ENCODE measurements at places on chromosomes 3 and 15. TPM values are rescaled to one million over a fixed set of nuclear protein-coding genes. Genes with fewer than 3 reads are reported as not detected.

Gene OXTR
- total RNA-seq = 3.9 TPM

Gene AGBL1
- 6.2 TPM for total RNA-seq

Gene GPR27
- 18.3 TPM for total RNA-seq

Gene UNC13C
- 0.03 TPM for total RNA-seq

Gene LMAN1L
- not detected for total RNA-seq

Gene IGSF10
- 0.15 TPM for total RNA-seq

Gene CLDN11
- 1.6 TPM for total RNA-seq

Gene CAMK2N2
- total RNA-seq = 0.71 TPM

Gene LRRC49
- 62.4 TPM for total RNA-seq

Gene RBSN
- 35.4 TPM for total RNA-seq

Gene TMEM207
- not detected for total RNA-seq

GRCh38 chr3:184583578-184584451, 22.2 kb downstream of the EPHB3 start:
- H3K4me3 ChIP-seq = peak overlapping the region; percentile 56
- H3K4me1 ChIP-seq = peaks cover 24% of the 10 kb centered on the region
- DNase-seq = peak; percentile 71
- H3K27ac ChIP-seq = no peak overlapping the region
- H3K27me3 ChIP-seq = peaks cover 65% of the 10 kb centered on the region

DNA sequence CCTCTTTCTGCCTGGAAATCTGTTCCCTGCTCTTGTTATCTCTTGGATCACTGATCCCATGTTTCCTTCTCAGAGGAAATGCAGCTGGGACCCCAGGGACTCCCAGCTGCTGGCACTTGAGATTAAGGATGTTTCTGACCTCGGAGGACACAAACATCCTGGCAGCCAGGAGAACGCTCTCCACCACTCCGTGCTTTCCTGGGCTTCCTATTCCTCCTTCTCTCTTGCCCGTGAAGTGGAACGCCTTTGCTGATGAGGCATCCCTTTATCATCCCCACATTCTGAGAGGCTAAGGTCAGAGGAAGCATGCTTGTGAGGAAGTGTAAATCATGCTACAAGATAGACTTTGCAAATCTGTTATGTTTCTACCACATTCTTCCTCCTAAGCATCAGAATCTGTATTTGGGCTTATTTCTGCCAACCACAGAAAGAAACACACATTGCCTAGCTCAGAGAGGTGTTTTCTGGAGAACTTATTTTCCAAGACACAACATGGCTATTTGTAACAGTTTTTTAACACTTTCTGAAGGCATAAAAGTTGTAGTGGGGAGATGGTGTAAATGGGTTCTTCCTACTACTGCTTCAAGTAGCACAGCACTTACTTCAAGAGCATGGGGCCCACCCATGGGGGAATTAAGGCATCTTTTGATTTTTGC, 25.6 kb upstream of the LDHAL6B start:
- H3K4me1 ChIP-seq = no peaks in the 10 kb centered on the region
- H3K27ac ChIP-seq = no peak overlapping the region
- no peak overlapping the region for H3K4me3 ChIP-seq
- no peaks in the 10 kb centered on the region for H3K27me3 ChIP-seq
- DNase-seq = no peak

GRCh38 chr3:187927565-187927964, 182.3 kb upstream of the BCL6 start:
- no peaks in the 10 kb centered on the region for H3K4me1 ChIP-seq
- no peak overlapping the region for H3K4me3 ChIP-seq
- no peak for DNase-seq
- H3K27me3 ChIP-seq = no peaks in the 10 kb centered on the region
- no peak overlapping the region for H3K27ac ChIP-seq

DNA sequence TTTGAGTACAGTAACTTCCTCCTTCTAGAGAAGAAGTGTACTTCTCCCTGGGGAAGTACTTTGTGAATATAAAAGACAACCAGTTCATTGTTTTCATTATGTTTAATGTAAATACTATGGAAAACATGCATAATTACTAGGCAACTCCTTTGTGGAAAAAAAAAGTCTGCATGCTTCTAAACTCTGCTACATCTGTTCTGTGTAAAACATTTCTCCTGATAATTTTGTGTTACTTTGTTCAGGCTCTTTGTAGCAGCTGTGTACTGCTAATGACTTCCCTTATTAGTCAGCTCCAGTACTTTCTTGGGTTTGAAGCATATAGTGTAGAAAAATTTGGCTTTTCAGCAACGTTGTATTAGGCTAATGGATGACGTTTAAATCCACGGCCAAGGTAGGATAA, 111.6 kb downstream of the FEZF2 start:
- no peaks in the 10 kb centered on the region for H3K27me3 ChIP-seq
- no peak overlapping the region for H3K27ac ChIP-seq
- H3K4me3 ChIP-seq = no peak overlapping the region

GRCh38 chr3:169619793-169620192, 43.7 kb downstream of the MECOM start:
- no peak overlapping the region for H3K27ac ChIP-seq

GRCh38 chr3:127101411-127102187, 91.3 kb upstream of the PRR23E start:
- DNase-seq = no peak
- H3K4me3 ChIP-seq = no peak overlapping the region
- no peaks in the 10 kb centered on the region for H3K36me3 ChIP-seq
- no peaks in the 10 kb centered on the region for H3K27me3 ChIP-seq
- H3K27ac ChIP-seq = no peak overlapping the region
- peaks cover 8% of the 10 kb centered on the region for H3K4me1 ChIP-seq

DNA sequence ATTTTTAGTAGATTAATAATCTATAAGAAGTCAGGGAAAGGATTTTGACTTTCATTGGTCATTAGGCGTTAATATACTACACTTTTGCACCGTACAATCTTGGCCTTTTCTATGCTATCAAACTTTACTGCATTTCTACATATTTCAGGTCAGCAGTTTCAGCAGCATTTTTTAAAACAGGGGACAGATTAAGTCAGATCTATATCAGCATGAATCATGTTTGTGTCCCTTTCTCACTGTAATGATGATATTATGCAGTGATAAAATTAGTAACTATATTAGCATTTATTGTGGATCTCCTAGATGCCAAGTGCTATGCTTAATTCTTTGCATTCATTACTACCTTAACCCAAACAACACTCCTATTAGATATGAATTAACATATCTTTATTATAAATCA, 20.3 kb upstream of the AADAC start:
- H3K27me3 ChIP-seq = no peaks in the 10 kb centered on the region
- H3K27ac ChIP-seq = no peak overlapping the region
- H3K4me1 ChIP-seq = no peaks in the 10 kb centered on the region

GRCh38 chr15:82184776-82185175, 77.8 kb downstream of the EFL1 start:
- no peak overlapping the region for H3K27ac ChIP-seq
- no peaks in the 10 kb centered on the region for H3K27me3 ChIP-seq

GRCh38 chr3:132730891-132731580, 8.8 kb upstream of the NPHP3 start:
- no peaks in the 10 kb centered on the region for H3K27me3 ChIP-seq
- peak; percentile 75 for DNase-seq
- no peaks in the 10 kb centered on the region for H3K4me1 ChIP-seq
- no peaks in the 10 kb centered on the region for H3K36me3 ChIP-seq

- H3K27ac ChIP-seq = no peak overlapping the region
- H3K4me1 ChIP-seq = no peaks in the 10 kb centered on the region
- no peaks in the 10 kb centered on the region for H3K36me3 ChIP-seq
- H3K4me3 ChIP-seq = no peak overlapping the region
Observed at GRCh38 chr3:77902675-77903074, 862.8 kb downstream of the ROBO2 start.

DNA sequence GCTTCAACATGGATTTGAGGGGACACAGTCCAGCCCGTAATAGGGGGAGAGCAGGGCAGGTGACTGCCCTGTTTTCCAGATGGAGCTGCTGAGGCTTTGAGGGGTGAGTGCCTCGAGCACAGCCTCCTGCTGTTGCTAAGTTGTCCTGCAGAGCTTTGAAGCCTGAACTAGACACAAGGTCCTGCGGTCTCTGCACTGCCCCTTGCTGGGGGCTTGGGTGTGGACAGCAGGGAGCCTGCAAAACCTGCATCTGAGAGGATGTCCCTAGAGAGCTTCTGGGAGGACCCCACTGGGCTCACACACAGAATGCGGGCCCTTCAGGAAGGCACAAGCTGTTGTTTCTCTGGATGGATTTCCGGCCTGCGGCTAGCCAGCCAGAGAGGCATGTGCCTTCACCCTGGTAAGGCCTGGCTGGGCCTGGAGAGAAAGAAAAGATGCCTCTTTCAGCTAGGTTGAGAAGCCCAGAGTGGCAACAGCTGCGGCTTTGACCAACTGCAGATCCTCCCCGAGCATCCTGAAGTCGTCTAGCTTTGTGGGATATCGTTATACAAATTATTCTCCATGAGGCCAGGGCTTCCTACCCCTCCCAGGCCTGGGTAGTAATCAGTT, 226.2 kb downstream of the SLCO3A1 start:
- H3K27me3 ChIP-seq = no peaks in the 10 kb centered on the region
- H3K4me3 ChIP-seq = no peak overlapping the region
- no peaks in the 10 kb centered on the region for H3K4me1 ChIP-seq
- DNase-seq = no peak

GRCh38 chr3:36405190-36405589, 24.9 kb downstream of the STAC start:
- DNase-seq = no peak
- no peaks in the 10 kb centered on the region for H3K36me3 ChIP-seq
- no peaks in the 10 kb centered on the region for H3K27me3 ChIP-seq
- H3K4me1 ChIP-seq = no peaks in the 10 kb centered on the region
- H3K27ac ChIP-seq = no peak overlapping the region

- H3K4me3 ChIP-seq = no peak overlapping the region
- H3K36me3 ChIP-seq = no peaks in the 10 kb centered on the region
- no peaks in the 10 kb centered on the region for H3K27me3 ChIP-seq
Observed at GRCh38 chr3:152199102-152199840, 69.5 kb upstream of the MBNL1 start.

GRCh38 chr15:86229936-86230335, 150.3 kb downstream of the AGBL1 start:
- no peak overlapping the region for H3K27ac ChIP-seq
- no peak for DNase-seq
- H3K4me1 ChIP-seq = peaks cover 5% of the 10 kb centered on the region
- H3K27me3 ChIP-seq = no peaks in the 10 kb centered on the region
- H3K4me3 ChIP-seq = no peak overlapping the region

- no peak overlapping the region for H3K4me3 ChIP-seq
- no peaks in the 10 kb centered on the region for H3K27me3 ChIP-seq
- no peaks in the 10 kb centered on the region for H3K4me1 ChIP-seq
- DNase-seq = no peak
Observed at GRCh38 chr3:166785876-166786275, 594.2 kb downstream of the ZBBX start.

GRCh38 chr3:9727041-9727595, 4.4 kb upstream of the BRPF1 start:
- H3K27ac ChIP-seq = no peak overlapping the region
- H3K36me3 ChIP-seq = no peaks in the 10 kb centered on the region
- peak; percentile 69 for DNase-seq

DNA sequence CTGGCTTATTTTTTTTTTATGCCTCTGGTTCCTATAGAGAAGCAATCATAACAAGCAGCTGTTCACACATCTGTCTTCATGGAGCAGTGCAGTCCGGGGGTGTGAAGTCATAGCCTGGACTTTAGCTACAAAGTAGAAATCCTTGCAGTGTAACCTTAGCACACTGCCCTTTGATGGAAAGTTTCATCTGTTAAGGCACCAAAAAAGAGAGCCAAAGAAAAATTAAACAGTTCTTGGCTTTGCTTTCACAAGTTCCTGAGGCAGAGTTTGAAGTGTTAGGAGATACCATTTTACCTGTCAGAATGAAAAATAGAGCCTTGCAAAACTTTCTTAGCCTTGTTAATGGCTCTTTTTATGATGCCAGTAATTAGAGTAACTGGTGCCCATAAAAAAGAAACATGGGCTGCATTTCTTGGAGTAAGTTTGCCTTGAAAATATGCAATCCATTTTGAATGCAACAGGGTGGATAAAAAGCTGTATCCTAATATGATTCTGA, 84.1 kb downstream of the PIK3R4 start:
- DNase-seq = no peak
- H3K27me3 ChIP-seq = no peaks in the 10 kb centered on the region
- H3K27ac ChIP-seq = no peak overlapping the region
- no peaks in the 10 kb centered on the region for H3K36me3 ChIP-seq
- H3K4me1 ChIP-seq = no peaks in the 10 kb centered on the region

GRCh38 chr15:49809894-49810609, 189.2 kb downstream of the DTWD1 start:
- no peaks in the 10 kb centered on the region for H3K36me3 ChIP-seq
- no peak overlapping the region for H3K4me3 ChIP-seq
- no peaks in the 10 kb centered on the region for H3K4me1 ChIP-seq
- H3K27me3 ChIP-seq = no peaks in the 10 kb centered on the region
- no peak overlapping the region for H3K27ac ChIP-seq

GRCh38 chr15:64279131-64279530, 76.8 kb downstream of the CSNK1G1 start:
- no peaks in the 10 kb centered on the region for H3K4me1 ChIP-seq
- no peaks in the 10 kb centered on the region for H3K36me3 ChIP-seq
- H3K4me3 ChIP-seq = no peak overlapping the region
- H3K27me3 ChIP-seq = no peaks in the 10 kb centered on the region
- H3K27ac ChIP-seq = no peak overlapping the region

DNA sequence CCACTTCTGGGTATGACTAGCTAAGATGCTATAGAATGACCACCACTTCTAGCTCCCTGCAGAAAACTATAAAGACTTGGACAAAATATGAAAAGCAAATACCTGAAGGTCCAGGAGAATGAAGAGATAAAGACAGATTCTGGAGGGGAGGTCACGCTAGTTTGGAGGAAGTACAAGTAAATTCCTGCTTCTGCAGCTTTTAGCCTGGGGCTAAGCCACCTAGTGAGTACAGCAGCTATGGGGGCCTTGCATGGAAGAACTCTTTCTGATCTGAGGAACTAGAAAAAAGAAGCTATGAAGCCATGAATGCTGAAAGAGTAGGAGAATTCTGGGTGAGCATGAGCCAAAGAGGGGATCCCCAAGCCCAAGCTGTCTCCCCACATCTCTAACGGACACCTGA, 29.8 kb downstream of the NRG4 start:
- H3K36me3 ChIP-seq = no peaks in the 10 kb centered on the region
- DNase-seq = no peak
- H3K4me1 ChIP-seq = no peaks in the 10 kb centered on the region
- H3K4me3 ChIP-seq = no peak overlapping the region
- H3K27ac ChIP-seq = no peak overlapping the region
- H3K27me3 ChIP-seq = no peaks in the 10 kb centered on the region

- DNase-seq = no peak
- H3K4me3 ChIP-seq = no peak overlapping the region
- peaks cover 20% of the 10 kb centered on the region for H3K27me3 ChIP-seq
- no peaks in the 10 kb centered on the region for H3K4me1 ChIP-seq
- H3K36me3 ChIP-seq = no peaks in the 10 kb centered on the region
- H3K27ac ChIP-seq = no peak overlapping the region
Observed at GRCh38 chr15:57597431-57597830, 5.7 kb downstream of the MYZAP start.

Measured in neural progenitor cell (in vitro differentiated cells).